Stimulated activated CD8-positive, alpha-beta memory T cell treated with anti-CD3 and anti-CD28 coated beads, Interleukin-4, amount 100 ng/mL, for 1 hour (primary cell): ENCODE measurements at places on chromosomes 13 and 19.

DNA sequence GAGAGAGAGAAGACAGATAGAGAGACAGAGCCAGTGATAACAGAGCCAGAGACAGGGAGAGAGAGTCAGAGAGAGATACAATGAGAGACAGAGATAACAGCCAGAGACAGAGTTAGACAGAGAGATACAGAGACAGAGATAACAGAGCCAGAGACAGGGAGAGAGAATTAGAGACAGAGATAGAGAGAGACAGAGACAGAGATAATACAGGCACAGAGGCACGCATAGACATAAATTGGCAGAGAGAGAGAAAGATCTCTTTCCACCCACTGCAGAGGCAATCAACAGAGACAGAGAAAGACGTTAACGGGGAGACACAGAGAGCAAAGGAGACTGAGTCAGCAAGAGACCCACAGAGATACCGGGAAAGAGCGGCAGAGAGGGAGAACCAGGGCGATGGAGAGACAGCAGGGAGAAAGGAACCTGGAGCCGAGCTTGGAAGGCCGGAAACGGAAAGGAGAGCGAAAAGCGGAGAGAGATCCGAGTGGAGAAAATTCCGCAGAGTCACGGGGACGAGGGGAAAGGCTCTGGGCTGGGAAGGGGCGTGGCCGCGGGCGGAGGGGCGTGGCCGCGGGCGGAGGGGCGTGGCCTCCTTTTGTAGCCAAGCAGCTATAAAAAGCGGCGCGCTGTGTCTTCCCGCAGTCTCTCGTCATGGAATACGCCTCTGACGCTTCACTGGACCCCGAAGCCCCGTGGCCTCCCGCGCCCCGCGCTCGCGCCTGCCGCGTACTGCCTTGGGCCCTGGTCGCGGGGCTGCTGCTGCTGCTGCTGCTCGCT lies at the start of gene TNFSF9:
Gene TNFSF9, plus strand, starts transcription at position 641 of the 777 bp plus-strand sequence. Its CDS starts 11 bp downstream, at position 652.
- DNase-seq: peak; percentile 74

GRCh38 chr19:45136507-45137178 lies 24.1 kb downstream of the NKPD1 start:
- DNase-seq: no peak

DNA sequence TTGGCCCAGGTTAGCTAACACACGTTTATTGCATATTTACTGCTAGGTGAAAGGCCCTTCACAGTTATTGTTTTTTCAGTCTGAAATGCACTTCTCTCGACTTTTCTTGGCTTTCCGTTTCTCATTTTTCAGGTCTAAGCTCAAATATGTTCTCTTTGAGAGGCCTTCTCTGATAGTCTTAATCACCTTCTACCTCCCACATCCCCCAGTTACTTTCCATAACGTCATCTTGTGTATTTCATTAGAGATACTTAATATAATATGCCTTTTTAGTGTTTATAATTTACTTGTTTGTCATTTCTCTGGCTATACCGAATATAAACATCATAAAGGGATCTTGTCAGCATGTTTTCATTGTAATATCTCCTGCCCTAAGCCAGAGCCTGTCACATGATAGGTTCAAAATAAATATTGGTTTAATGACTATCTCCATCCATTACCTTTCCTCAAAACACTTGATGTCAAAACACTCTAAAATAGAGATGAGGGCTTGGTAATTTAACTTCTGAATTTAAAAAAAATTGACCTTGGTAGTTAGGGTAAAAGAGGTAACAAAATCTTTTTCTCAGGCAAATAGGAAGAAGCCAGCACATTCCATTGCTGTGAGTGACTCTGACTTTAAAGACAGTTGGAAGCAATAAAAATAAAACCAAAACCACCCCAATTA lies 168.6 kb upstream of the RFC3 start:
- DNase-seq: no peak

DNA sequence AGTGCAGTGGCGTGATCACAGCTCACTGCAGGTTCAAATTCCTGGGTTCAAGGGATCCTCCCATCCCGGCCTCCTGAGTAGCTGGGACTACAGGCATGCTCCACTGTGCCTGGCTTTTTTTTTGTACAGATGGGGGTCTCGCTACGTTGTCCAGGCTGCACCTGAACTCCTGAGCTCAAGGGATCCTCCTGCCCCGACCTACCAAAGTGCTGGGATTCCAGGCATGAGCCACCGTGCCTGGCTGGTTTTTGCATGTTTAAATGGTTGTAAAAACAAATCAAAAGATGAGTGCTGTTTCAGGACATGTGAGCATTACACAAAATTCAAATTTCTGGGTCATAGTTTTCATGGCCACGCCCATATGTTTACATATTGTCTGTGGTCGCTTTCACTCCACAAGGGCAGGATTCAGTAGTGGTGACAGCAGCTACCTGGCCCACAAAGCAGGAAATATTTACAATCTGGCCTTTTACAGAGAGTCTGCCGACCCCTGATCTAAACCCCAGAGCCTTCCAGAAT lies 5.3 kb downstream of the MATK start:
- DNase-seq: no peak

DNA sequence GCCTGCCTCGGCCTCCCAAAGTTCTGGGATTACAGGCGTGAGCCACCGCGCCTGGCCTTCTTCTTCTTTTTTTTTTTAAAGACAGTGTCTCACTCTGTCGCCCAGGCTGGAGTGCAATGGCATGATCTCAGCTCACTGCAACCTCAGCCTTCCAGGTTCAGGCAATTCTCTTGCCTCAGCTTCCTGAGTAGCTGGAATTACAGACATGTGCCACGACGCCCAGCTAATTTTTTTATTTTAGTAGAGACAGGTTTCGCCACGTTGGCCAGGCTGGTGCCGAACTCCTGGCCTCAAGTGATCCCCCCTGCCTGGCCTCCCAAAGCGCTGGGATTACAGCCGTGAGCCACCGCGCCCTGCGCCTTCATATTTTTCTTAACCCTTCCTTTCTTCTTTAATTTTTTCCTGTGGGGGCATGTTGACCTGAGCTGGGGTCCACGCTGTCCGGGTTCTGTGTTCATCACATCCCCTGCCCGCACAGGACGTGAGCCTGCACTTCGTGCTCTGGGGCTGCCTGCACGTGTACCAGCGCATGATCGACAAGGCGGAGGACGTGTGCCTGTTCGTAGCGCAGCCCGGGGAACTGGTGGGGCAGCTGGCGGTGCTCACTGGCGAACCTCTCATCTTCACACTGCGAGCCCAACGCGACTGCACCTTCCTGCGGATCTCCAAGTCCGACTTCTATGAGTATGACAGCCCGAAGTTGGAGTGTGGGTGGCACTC lies 14.1 kb downstream of the PNPLA6 start:
- DNase-seq: no peak

GRCh38 chr13:100534147-100534843 lies 54.3 kb downstream of the GGACT start:
- no peak for DNase-seq
